CD4-positive, alpha-beta T cell treated with Interleukin-1 beta for 1 hour (primary cell): ENCODE measurements at places on chromosomes 13 and 19.

DNA sequence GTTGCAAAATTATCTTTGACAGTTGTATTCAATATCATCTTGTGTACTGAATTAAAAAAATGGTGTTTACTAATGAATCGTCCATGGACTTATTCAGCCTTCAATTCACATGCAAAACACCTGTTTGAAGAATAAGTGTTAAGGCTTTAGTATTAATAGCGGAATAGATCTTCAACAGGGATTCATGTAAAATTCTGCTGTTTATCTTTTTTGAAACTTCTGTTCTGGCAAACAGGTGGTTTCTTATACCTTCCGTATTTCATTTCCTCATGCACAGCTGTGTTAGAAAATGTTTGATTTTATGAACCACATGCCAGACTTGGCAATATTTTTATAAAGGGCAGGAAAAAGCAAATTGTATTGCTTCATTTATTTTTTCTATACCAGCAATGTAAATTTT, 255.7 kb downstream of the DACH1 start:
- no peak for DNase-seq

DNA sequence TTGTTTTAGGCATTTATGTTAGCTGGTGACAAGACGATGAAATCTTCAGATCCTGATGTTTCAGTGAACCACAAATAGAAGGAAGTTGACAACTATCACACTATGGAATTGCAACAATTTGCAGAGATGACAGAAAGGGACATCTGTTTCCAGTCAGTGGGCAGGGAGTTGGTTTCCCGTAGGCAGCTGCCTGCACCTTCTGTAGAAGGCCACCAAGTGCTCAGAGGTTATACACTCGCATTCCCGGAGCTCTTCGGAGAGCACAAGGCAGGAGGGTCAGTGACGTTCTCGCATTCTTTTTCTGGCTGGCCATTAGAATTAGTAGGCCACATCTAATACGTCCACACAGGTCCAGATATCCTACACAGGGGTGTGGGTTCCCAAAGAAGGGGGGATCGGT, 129.4 kb downstream of the SHISA2 start:
- DNase-seq, result no peak

GRCh38 chr13:95253033-95253432, 48.2 kb downstream of the ABCC4 start:
- no peak for DNase-seq

GRCh38 chr13:110326263-110326904, 19.3 kb downstream of the COL4A2 start:
- DNase-seq, result no peak

DNA sequence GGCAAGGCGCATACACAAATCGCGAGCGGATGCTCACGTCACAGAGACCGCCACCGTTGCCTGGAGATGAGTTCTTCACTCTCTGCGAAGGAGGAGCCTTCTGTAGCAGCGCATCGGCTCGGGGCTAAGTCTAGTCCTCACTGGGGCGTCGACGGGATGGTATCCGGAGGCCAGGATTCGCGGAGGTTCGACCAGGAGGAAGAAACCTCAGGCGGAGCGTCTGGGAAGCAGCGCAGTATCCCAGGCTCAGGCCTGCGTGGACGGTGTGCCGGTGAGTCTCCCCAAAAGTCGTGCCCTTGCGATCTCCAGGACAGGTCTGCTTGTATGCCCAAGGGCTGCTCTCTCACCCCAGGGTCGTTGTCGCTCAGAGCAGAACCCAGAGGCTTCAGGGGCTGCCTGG, 40.4 kb downstream of the ZNF146 start:
- DNase-seq, result no peak
